Common myeloid progenitor, CD34-positive (primary cell): ENCODE measurements at places on chromosomes 3 and 15.

- DNase-seq, result no peak
Measured at GRCh38 chr3:154102225-154102624, 19.0 kb upstream of the ARHGEF26 start.

- no peak for DNase-seq
Measured at GRCh38 chr3:14267976-14268375, 89.4 kb downstream of the LSM3 start.

DNA sequence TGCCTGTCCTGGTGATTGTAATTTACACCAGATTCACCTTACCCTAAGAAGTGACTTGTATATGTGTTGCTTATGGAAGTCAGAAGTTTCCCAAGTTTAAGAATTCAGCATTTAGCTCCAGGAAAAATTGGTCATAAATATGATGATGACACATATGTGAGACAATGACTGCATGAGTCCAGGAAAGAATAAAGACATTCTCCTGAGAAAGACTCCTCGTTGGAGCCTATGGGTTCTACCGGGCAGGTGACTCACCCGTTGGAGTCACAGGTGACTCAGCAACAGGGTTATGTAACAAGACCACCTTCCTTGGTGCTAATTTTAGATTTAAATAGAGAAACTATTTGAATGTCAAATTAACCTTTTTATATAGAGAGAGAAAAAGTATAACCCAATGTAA, 662.4 kb downstream of the FHIT start:
- no peak for DNase-seq

DNA sequence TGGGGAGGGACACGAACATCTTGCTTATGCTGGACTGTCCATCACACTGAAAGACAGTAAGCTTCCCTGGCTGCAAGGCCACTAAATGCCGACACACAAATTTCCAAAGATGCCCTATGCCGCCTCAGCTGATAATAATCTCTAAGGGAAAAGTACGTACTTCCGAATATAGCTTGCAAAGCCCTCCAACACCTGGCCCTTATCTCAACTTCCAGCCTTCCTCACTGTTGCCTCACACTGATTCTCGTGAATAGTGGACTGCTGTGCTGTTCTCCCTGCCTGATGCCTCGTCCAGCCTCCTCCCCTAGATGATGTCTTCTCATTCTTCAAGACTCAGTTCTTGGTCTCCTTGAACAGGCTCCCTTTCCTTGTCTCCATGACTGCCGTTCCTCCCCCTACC, 72.3 kb downstream of the CD47 start:
- peak; percentile 85 for DNase-seq

- no peak for DNase-seq
Measured at GRCh38 chr3:28877912-28878311, 403.0 kb upstream of the RBMS3 start.

- DNase-seq, result no peak
Measured at GRCh38 chr15:27061739-27062138, 90.8 kb downstream of the GABRG3 start.

DNA sequence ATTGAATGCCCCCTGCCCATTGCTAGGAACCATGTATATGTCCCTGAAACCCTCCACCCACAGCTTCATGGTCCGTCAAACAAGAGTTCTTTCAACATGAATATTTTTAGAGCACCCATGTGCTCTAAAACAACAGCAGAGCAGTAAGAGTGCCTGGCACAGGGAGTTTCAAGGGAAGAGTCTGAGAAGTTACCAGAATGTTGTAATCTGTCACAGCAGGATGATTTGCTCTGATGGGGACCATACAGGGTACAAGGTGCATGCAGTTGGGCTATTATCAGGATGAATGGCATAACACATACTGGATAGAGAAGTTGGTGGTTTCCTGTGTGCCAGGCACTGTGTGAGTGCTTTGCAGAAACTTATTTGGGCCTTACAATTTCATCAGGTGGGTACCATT, 27.8 kb upstream of the FLNB start:
- DNase-seq, result peak; percentile 39

DNA sequence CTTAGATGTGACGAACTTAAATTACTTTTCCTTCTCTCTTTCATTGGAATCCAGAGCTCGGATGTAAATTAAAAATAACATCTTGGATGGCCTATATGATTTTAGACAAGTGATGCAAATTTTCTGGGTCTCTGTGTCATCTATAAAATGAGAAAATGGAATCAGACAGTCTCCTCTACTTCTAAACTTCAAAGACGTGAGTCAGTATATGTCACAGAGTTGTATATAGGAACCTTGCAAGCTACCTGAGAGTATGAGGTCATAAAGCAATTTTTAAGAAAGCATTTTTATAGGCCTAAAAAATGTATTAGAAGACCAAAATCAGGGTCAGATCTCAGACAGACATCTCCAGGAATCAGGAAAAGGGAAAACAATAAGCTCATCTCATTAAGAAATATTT, 128.3 kb downstream of the TBL1XR1 start:
- no peak for DNase-seq

- DNase-seq, result no peak
Measured at GRCh38 chr3:69065318-69065964, 13.3 kb upstream of the TMF1 start.

DNA sequence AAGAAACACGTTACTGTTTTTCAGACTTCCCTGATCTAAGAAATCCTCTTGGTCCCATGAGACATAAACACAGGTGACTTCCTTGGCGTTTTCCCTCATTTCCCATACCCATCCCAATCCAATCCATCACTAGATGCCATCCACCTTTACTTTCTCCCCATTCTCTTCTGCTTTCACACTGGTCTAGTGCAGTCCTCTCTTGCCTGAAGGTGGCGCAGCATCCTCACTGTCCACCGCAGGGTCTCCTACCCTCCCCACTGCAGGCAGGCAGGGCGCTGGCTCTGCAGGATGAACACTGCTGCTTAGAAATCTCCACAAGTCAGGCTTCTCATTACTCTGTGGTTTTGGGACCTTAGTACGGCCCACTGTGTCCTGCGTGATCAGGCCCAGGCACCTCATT, 58.2 kb downstream of the RAB7A start:
- peak; percentile 87 for DNase-seq

- no peak for DNase-seq
Measured at GRCh38 chr3:99526921-99527320, 111.5 kb upstream of the COL8A1 start.

- DNase-seq, result no peak
Measured at GRCh38 chr3:156728267-156728985, 54.0 kb downstream of the TIPARP start.

DNA sequence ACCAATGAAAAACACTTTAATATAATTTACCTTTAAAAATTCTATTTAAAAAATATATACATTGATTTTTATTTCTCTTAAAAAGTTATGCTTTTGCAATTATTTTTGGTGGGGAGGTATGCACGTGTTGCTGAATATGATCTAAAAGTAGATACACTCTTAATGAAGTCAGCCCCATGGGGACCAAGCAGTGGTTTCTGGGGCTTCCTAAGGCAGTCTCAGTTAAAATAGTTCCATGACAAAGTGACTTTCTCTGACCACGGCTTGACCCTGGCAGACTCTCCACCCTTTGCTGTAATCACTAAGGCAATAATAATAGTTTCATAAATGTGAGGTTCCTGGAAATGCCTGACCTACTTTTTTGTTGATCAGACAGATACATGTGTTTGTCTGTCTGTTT, 50.4 kb downstream of the CCR4 start:
- no peak for DNase-seq

GRCh38 chr3:115784739-115785536, 161.6 kb downstream of the GAP43 start:
- DNase-seq, result peak; percentile 48
